ENCODE measurements at places on chromosomes 16 and 17.

GRCh38 chr16:7313170-7313569 is 19.5 kb upstream of the RBFOX1 start:
- DNase-seq, result no peak

DNA sequence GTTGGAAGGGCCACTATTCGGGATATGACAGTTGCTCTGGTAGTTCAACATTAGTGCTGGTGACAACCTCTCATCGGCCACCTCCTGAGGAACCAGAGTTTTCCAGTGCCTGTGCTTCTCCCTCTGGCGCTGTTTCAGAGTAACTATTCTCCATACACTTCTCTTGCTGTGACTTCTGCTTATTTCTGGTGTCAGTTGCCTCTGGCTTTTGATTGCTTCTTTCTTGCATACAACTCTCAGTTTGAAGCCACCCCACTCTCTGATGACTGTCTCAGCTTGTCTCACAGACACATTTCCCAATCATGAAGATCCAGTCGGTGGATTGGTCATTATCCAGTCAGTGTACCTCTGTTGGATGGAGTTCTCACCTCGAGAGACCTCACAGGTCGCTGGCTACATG is 3.4 kb upstream of the TM4SF5 start:
- no peak for DNase-seq

- DNase-seq, result no peak
These were observed 78.9 kb upstream of the EEF2KMT start for GRCh38 chr16:5176505-5176904.

DNA sequence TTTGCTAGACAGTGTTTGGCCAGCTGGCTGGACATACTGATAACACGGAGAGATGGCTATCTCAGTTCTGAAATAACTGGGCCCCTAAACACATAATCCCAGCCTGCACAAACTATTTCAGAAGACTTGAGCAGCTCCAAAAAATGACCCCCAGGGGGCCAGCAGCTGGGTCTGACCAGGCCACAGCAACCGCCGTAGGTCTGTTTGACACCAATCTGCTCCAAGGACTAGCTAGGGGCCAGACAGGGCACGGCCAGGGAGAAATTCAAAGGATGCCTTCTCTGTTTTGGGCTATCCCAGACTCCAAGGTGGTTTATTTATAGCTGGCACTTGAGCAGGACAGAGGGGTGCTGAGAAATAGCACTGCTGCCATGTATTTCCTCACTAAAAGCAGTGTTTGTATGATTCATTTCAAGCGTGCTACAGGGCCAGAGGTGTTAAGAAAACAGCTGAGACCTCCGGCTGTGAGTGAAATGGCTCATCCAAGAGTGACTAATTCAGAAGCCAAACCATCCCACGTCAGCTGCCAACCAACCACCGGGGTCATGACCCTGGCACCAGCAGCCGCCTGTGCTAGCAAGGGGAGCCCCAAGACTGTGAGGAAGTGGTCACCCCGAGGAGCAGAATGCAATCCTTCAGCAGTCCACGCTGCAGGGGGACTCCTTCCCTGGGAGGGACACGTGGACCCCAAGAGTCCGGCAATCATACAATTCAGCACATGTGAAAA is 5.7 kb downstream of the GGA2 start:
- DNase-seq, result peak; percentile 57

DNA sequence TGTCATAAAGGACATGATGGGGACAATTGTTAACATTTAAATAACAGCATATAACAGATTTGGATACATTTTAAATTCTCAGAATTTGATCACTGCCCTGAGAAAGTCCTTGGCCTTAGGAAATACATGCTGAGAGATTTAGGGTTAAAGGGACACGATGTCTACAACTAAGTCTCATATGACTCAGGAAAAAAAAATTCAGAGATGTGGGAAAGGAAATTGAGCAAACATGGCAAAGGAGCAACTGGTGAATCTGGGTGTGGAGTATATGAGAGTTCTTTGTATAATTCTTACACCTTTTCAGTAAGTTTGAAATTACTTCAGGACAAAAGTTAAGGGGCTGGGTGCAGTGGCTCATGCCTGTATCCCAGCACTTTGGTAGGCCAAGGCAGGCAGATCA is 18.2 kb downstream of the MPP3 start:
- no peak for DNase-seq

DNA sequence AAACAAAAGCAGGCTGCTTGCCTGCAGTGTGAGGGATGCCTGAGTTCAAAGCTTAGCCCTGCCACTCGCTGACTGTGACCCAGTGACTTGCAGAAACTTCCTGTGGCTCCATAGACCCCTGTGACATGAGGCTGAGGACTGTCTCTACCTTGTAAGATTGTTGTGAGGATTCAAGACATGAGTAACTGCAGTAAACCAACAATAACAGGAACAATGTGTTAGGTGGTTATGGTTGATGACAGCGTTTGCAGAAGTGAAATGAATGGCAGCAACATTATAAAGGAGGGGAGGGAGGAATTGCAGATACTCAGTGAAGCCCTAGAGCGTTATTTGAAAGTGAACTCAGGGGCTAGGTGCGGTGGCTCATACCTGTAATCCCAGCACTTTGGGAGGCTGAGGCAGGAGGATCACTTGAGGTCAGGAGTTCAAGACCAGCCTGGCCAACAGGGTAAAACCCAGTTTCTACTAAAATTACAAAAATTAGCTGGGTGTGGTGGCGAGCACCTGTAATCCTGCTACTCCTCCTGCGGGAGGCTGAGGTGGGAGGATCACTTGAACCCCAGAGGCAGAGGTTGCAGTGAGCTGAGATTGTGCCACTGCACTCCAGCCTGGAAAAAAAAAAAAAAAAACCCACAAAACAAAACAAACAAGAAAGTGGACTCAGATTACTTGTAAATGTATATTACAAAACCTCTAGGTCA is 33.5 kb upstream of the EMP2 start:
- no peak for DNase-seq

Data from naive thymus-derived CD8-positive, alpha-beta T cell (primary cell).